Liver (tissue), 10 donors: ENCODE measurements at places on chromosomes 4 and X. TPM values are rescaled to one million over a fixed set of nuclear protein-coding genes. Genes with fewer than 3 reads are reported as not detected.

SYN1 gene
- total RNA-seq: 0.33 TPM

DNA sequence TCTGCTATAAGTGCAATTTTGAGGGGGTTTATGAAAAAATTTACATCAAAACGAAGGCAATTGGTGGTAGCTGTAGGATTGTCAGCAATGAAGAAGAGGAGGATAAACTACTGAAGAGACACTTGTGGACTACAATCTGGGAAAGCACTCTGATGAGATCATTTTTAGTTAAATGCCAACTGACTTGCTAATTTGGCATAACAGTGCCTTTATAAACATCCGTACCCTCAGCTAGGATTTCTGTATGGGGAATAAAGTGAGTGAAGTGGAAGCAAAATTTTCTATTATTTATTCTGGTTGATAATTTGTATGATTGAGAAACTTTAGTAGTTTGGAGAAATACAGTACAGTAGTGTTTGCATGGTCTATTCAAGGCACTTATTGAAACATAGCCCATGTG, 11.2 kb upstream of the GNRHR start:
- DNase-seq: no peak

GRCh38 chr4:113957956-113958355, 21.5 kb downstream of the ARSJ start:
- DNase-seq: no peak

DNA sequence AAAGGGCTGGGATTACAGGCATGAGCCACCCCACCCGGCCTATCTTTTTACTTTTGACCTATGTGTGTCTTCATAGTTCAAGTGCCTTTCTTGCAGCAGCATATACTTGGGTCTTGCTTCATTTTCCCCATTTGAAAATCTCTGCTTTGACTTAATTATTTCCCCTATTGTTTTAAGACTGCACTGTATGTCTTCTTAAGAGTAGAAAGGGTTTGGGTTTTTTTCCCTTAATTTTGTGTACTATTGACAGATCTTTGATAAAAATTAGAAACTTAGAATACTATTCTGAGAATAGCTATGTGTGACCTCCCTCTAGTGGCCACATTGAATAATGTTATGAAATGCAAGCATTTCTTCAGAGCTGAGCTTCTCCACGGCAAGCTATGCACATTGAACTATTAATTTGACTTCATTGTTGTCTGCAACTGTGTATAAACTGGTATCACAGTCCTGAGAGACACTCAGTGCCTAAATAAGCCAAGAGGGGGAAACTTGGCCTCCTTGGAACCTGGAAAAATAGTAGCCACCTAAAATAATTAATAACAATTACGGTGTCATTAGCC, 8.7 kb upstream of the SLC25A4 start:
- no peak for DNase-seq

PHOX2B gene
- total RNA-seq: not detected

GRCh38 chrX:16462912-16463311, 187.0 kb upstream of the S100G start:
- no peak for DNase-seq

GRCh38 chrX:13859724-13860123, 42.8 kb upstream of the GPM6B start:
- DNase-seq: no peak

GRCh38 chr4:154961263-154961662, 180.2 kb downstream of the RBM46 start:
- no peak for DNase-seq
